Foreskin keratinocyte (primary cell): ENCODE measurements at places on chromosomes 4 and X. TPM values are rescaled to one million over a fixed set of nuclear protein-coding genes. Genes with fewer than 3 reads are reported as not detected.

ALB gene
- total RNA-seq, result not detected in 2 replicates

MSN gene
- 407 and 503 TPM in 2 replicates for total RNA-seq

CSAG2 gene
- total RNA-seq, result not detected in 2 replicates

DKC1 gene
- total RNA-seq, result 77.4 and 98.5 TPM in 2 replicates

S100P gene
- 1.1 TPM in 1 of 2 replicates, not detected in the other for total RNA-seq

PLP2 gene
- total RNA-seq, result 249 and 284 TPM in 2 replicates

CDS1 gene
- total RNA-seq, result 20.0 and 20.8 TPM in 2 replicates

AMER1 gene
- 2.4 and 3.0 TPM in 2 replicates for total RNA-seq

CT45A1 gene
- not detected in 2 replicates for total RNA-seq

PCDH18 gene
- total RNA-seq, result 0.28 and 0.48 TPM in 2 replicates

CTAG2 gene
- total RNA-seq, result not detected in 2 replicates

SLC38A5 gene
- total RNA-seq, result 170 and 252 TPM in 2 replicates

CNKSR2 gene
- total RNA-seq, result 0.46 and 0.78 TPM in 2 replicates

TENM3 gene
- 24.5 and 30.1 TPM in 2 replicates for total RNA-seq

CACNA1F gene
- total RNA-seq, result not detected in 2 replicates

S100G gene
- total RNA-seq, result not detected in 2 replicates

YTHDC1 gene
- total RNA-seq, result 49.4 and 58.3 TPM in 2 replicates

GPAT3 gene
- total RNA-seq, result 0.85 and 1.3 TPM in 2 replicates

ZNF141 gene
- 6.3 and 7.2 TPM in 2 replicates for total RNA-seq

LONRF3 gene
- total RNA-seq, result not detected in 2 replicates

WDR17 gene
- 1.1 and 1.3 TPM in 2 replicates for total RNA-seq

HSFX2 gene
- total RNA-seq, result 0.32 TPM in 1 of 2 replicates, not detected in the other

TEX11 gene
- total RNA-seq, result not detected in 2 replicates

FGFRL1 gene
- total RNA-seq, result 6.0 and 6.6 TPM in 2 replicates

TCEAL7 gene
- total RNA-seq, result 6.5 and 7.8 TPM in 2 replicates

TAF1 gene
- total RNA-seq, result 18.4 and 19.2 TPM in 2 replicates

GSX2 gene
- total RNA-seq, result not detected in 2 replicates

APLN gene
- total RNA-seq, result 1.6 and 8.2 TPM in 2 replicates

ACE2 gene
- 0.07 and 0.14 TPM in 2 replicates for total RNA-seq

NKX3-2 gene
- total RNA-seq, result 0.04 and 0.10 TPM in 2 replicates

TMPRSS11A gene
- total RNA-seq, result not detected in 2 replicates

RENBP gene
- total RNA-seq, result 0.14 and 0.20 TPM in 2 replicates

TREX2 gene
- 0.74 and 0.85 TPM in 2 replicates for total RNA-seq

FDCSP gene
- not detected in 2 replicates for total RNA-seq

TMEM150C gene
- 0.14 TPM in 2 replicates for total RNA-seq

NPY2R gene
- not detected in 2 replicates for total RNA-seq

PNMA5 gene
- total RNA-seq, result not detected in 2 replicates

FRMD7 gene
- not detected in 2 replicates for total RNA-seq

GPRIN3 gene
- not detected in 2 replicates for total RNA-seq

GRID2 gene
- not detected in 2 replicates for total RNA-seq

RAB40AL gene
- 0.14 TPM in 1 of 2 replicates, not detected in the other for total RNA-seq

GC gene
- not detected in 2 replicates for total RNA-seq

MAGEA2 gene
- total RNA-seq, result not detected in 2 replicates

AKAP17A gene
- total RNA-seq, result 22.5 and 23.5 TPM in 2 replicates

MAP9 gene
- 12.0 and 12.3 TPM in 2 replicates for total RNA-seq

KLF8 gene
- total RNA-seq, result 4.7 and 5.7 TPM in 2 replicates

OPRPN gene
- not detected in 2 replicates for total RNA-seq

XAGE1B gene
- not detected in 2 replicates for total RNA-seq

PIR gene
- 6.4 and 10.1 TPM in 2 replicates for total RNA-seq

HELT gene
- not detected in 2 replicates for total RNA-seq

PHKA1 gene
- 10.4 and 10.6 TPM in 2 replicates for total RNA-seq
